ENCODE measurements at places on chromosomes 1 and 21.

GRCh38 chr21:35332841-35333426, 283.8 kb upstream of the RUNX1 start:
- no peak for DNase-seq

DNA sequence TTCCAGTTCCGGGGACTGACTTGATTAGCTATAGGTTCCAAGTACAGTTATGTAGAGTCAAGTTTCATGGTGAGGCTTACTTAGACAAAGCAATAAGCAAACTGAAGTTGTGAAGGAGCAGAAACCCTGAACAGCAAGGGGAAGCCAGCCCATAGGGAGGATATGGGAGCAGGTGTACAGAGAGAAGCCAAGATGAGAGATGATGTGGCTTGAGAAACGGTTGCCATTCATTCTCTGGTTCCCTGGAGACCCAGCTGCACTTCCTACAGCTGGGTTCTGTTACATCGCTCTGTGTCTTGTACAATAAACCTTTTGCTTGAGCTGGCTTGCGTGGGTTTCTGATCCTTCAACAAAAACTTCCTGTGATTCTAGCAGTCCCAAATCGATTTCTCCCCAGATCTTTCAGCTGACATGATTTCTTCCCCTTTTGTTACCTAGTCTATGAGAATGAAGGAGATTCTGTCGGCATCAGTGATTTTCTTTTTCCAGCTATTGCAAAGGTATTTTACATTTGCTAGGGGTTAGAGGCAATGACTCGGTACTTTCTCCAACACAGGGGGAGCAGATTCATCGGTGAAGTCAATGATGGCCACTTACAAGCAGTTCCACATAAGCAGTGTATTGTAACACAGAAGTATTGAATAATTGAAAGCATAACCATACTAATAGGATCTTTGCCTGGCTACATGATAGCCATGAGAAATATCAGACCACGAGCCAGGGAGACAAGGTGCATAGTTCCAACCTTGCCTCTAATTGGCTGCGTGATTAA, 67.3 kb downstream of the URB2 start:
- DNase-seq = no peak

- no peak for DNase-seq
Observed at GRCh38 chr1:94199398-94199797, 38.0 kb downstream of the ARHGAP29 start.

GRCh38 chr1:205546541-205546940, 42.1 kb downstream of the CDK18 start:
- no peak for DNase-seq

DNA sequence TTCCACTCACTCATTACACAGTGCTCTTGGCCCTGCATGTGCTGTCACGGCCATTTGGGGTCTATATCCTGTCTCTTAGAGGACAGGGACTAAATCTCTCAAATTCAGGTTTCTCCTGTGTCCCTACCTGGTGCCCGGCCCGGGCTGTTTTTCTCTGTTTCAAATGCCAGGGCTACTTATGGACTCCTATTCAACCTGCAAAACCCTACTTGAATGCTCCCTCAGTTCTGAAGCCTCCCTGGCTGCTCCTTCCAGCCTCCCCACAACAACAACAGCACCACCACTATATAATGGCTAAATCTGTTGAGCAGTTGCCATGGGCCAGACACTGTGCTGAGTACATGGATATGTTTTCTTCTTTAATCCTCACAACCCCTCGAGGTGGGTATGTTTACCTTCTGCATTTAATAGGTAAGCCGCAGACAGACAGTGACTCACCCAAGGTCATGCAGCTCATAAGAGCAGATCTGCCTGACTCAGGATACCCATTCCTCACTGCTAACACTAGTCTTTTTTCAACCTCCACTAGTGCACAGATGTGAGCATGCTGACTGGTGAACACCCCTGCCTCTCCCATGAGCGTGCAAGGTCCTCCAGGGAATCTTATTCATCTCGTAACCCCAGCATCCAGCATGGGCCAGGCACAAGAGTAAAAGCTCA, 29.9 kb downstream of the DHRS3 start:
- no peak for DNase-seq

DNA sequence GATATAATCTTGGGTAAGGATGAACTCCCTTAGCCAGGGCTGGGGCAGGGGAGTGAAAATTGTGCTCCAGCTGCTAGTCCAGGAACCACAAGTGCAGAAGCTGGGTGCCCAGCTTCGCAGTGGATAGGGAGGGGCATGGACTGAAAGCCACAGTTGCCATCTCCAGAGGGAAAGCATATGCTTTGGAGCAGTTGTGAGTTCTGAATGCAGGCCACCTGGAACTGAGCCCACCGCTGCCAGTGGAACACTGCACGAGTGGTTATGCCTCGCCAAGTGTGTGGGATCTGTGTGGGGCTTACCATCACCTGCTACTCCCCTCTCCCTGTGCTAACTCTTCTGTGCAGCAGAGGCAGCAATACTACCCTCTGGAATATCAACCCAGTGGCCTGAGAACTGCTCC, 158.4 kb upstream of the DPT start:
- no peak for DNase-seq

DNA sequence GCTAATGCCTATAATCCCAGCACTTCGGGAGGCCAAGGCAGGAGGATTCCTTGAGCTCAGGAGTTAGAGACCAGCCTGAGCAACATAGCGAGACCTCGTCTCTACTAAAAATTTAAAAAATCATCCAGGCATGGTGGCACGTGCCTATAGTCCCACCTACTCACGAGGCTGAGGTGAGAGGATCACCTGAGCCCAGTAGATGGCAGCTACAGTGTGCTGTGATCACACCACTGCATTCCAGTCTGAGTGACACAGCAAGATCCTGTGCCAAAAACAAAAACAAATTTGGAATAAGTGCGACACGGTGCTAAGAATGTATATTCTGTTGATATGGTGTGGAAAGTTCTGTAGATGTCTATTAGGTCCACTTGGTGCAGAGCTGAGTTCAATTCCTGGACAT, 15.1 kb downstream of the USP33 start:
- DNase-seq = no peak

DNA sequence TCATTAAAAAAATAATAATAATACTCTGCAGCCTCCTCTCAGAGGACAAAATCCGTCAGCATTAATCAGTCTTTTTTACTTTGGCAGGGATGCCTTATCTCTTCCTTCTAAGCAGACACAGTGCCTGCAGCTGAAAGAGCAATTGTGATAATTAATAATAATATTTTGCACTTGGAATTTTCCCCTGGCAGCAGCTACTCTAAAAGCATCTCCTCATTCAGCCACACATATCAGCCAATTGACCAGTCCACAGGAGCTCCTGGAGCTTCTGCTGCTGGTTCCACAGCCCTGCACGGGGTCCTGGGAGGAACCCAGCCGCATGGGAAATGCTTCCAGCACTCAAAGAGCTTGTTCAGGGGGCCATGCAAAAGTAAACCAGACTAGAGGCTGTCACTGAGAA, 31.0 kb upstream of the VWA5B1 start:
- DNase-seq = no peak

- no peak for DNase-seq
Observed at GRCh38 chr1:24888061-24888970, 41.8 kb downstream of the RUNX3 start.

DNA sequence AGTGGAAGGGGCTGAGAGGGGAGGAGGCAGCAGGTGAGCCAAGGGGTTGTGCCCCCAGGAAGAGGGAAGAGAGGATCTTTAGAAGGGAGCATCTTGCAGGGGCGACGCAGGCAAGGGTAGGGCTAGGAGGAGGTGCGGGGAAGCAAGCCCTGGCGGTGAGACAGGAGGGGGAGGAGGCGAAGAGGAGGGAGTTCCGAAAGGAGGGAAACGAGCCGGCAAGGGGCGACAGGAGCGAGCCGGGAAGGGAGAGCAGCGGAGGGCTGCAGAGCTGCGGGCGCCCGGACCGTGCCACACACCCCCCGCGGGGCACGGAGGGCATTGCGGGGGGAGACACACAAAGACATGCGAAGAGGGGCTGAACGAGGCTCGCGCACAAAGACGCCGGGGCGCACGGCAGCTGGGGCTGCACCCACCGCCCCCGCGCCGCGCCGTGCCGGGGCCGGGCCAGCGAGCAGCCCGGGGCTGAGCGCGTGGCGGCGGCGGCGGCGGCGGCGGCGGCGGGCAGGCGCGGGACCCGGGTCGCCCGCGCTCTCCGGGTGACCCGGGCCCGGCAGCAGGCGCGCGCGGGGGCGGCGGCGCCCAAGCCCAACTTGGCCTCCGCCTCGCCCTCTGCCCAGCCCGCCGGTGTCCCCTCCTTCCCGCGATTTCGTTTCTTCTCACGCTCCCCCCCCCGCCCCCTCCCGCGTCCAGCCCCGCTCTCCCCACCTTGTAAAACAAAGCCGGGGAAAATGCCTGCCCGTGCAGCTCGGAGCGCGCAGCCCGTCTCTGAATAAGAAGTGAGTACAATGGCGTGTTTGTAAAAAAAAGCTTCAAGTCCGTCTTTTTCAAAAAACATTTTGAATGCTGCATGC, at the start of gene KCNK2:
TSS of gene KCNK2 (plus strand) at position 206 of the 851 bp plus-strand sequence. CDS start 649 bp downstream, outside the sequence.
- no peak for DNase-seq

DNA sequence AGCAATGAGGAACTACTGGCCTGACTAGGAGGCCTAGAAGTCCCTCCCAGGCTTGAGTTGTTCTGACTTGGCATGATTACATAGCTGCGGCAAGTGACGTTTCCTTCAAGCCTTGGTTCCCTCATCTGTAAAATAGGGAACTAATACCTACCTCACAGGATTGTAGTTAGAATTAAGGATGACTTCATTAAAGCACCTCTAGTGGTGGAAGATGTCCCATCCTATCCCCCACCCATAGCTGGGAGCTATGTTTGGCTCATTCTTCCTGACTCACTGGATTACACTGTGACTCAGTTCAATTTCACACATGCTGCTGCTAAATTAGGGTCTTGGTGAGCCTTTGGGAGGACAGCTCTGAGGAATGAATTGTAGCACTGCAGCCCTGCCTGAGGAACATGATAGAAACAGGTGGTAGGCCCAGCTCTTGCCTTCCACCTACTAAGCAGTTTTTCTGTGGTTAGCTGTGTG, 6.0 kb upstream of the SHISA4 start:
- no peak for DNase-seq

DNA sequence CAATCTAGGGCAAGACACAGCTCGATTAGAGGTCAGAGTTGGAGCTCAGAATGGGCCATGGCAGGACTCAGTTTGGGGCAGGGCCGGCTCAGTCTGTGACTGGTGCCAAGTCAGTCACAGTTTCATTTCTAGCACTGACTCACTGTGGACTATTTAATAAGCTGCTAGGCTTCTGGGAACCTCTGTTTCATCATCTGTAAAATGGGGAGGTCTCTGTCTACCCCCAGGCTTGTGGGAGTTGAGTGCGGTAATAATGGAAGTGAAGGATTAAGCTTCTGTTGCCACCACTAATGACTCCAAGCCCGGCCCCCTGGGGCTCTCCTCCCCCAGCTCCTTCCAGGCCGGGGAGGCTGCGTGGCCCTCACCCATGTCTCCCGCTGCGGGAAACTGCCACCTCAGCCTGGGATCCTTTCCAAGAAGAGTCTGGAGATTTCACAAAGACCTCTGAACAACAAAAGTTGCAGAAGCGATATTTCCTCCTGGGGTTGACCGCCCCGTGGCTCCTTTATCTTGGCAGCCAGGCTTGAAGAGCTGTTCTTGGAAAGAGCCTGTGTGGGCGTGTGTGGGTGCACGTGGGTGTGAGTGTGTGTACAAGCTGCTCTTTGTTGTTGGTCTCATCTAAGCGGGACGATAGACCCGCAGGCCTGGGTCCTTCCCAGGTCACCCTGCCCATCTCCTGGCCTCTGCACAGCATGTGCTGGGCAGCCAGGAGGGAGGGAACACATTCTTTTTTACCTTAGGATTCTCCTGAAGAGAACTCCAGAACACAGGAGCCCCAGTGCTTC, 29.1 kb downstream of the KNCN start:
- DNase-seq = no peak

GRCh38 chr1:66598670-66599069, 64.7 kb downstream of the SGIP1 start:
- no peak for DNase-seq

- DNase-seq = no peak
Observed at GRCh38 chr1:34371829-34372532, 195.3 kb downstream of the C1orf94 start.

GRCh38 chr21:39316729-39317128, 3.3 kb upstream of the BRWD1 start:
- no peak for DNase-seq

GRCh38 chr1:116451702-116452101, 78.7 kb downstream of the ATP1A1 start:
- DNase-seq = no peak

- DNase-seq = no peak
Observed at GRCh38 chr1:165910764-165911421, 83.5 kb downstream of the UCK2 start.

- DNase-seq = no peak
Observed at GRCh38 chr1:186595969-186596368, 84.3 kb downstream of the PTGS2 start.

- no peak for DNase-seq
Observed at GRCh38 chr1:230270559-230271281, 155.4 kb downstream of the PGBD5 start.

- no peak for DNase-seq
Observed at GRCh38 chr1:153180556-153180955, 22.7 kb upstream of the LELP1 start.

DNA sequence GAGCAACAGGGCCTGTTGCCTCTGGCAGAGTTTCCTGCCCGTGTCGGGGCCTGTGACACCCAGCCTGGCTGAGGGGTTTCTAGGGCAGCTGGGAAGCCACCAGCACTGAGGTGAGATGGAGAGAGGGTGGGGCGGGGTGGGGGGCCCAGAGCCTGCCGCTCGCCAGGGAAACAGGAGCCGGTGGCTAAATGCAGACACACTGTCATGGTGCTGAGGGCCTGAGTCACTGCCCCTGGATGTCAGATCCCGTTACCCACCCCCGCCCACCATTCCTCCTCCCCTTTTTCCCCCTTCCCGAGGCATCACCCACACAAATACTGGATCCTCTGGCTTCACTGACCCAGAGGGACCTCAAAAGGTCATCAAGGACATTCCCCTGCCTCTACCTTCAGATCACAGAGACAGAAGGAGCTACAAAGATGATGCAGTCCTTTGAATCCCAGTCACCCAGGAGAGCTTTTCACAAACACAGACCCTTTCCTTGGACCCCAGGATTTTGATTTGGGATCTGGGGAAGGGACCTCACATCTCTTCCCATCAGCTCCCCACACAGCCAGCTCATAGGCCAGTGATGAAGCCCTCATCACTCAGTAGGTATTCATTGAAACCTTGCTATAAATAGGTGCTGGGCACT, 1.9 kb upstream of the HSPB7 start:
- no peak for DNase-seq

GRCh38 chr1:150235294-150235851, 539 bp downstream of the ANP32E start:
- DNase-seq = no peak

- DNase-seq = no peak
Observed at GRCh38 chr1:30887485-30888315, 20.9 kb downstream of the SDC3 start.

DNA sequence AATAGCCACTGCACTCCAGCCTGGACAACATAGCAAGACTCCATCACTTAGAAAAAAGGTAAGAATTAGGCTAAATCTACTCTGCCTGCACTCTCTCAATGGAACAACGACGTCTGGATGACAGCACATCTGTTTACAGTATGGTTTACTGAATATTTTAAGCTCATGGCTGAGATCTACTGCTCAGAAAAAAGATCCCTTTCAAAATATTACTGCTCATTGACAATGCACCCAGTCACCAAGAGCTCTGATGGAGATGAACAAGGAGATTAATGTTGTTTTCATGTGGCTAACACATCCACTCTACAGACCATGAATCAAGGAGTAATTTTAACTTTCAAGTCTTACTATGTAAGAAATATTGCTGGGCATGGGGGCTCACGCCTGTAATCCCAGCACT, 58.0 kb downstream of the SLC27A3 start:
- DNase-seq = no peak

Data from stimulated activated CD8-positive, alpha-beta memory T cell treated with anti-CD3 and anti-CD28 coated beads, Interleukin-4, amount 100 ng/mL, for 1 hour (primary cell).